Fibroblast of lung (primary cell): ENCODE measurements at places on chromosomes 5 and 9. TPM values are rescaled to one million over a fixed set of nuclear protein-coding genes. Genes with fewer than 3 reads are reported as not detected.

- H3K4me3 ChIP-seq: peak overlapping the region; percentile 65
- peaks cover 7% of the 10 kb centered on the region for H3K4me1 ChIP-seq
- H3K36me3 ChIP-seq: no peaks in the 10 kb centered on the region
- no peak for DNase-seq
- H3K27ac ChIP-seq: peak overlapping the region; percentile 43
Observed at GRCh38 chr5:52988335-52989024, 672 bp upstream of the ITGA2 start.

The NXNL2 gene
- 0.77 and 1.3 TPM in 2 replicates for total RNA-seq

GRCh38 chr9:3012245-3012644 is 168.3 kb upstream of the PUM3 start:
- no peak for DNase-seq
- no peak overlapping the region for H3K27ac ChIP-seq
- H3K4me3 ChIP-seq: no peak overlapping the region
- no peaks in the 10 kb centered on the region for H3K27me3 ChIP-seq
- H3K36me3 ChIP-seq: no peaks in the 10 kb centered on the region
- no peaks in the 10 kb centered on the region for H3K4me1 ChIP-seq

The SLC45A2 gene
- total RNA-seq: under 0.01 TPM in 2 replicates

DNA sequence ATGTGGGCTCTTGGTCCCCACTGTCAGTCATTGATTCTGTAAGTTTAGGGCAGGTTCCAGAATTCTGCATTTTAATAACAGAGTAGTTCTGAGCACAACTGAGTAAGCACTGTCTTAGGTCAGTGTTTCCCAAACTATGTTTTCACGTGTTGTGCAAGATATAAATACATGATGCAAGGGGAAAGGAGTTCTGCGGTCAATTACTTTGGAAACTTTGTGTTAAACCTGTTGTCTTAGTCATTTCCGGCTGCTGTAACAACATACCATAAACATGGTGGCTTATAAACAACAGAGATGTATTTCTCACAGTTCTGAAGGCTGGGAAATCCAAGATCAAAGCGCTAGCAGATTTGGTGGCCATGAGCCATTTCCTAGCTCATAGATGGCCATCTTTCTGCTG is 69.8 kb downstream of the EQTN start:
- no peaks in the 10 kb centered on the region for H3K27me3 ChIP-seq
- peak; percentile 78 for DNase-seq
- H3K27ac ChIP-seq: no peak overlapping the region
- no peaks in the 10 kb centered on the region for H3K36me3 ChIP-seq

The NEURL1B gene
- total RNA-seq: 2.6 and 6.1 TPM in 2 replicates

- no peaks in the 10 kb centered on the region for H3K36me3 ChIP-seq
- H3K27me3 ChIP-seq: no peaks in the 10 kb centered on the region
- H3K4me3 ChIP-seq: no peak overlapping the region
- peak; percentile 94 for DNase-seq
- peak overlapping the region; percentile 33 for H3K27ac ChIP-seq
Observed at GRCh38 chr9:15697446-15697851, 144.6 kb downstream of the CCDC171 start.

- no peak overlapping the region for H3K4me3 ChIP-seq
- H3K4me1 ChIP-seq: no peaks in the 10 kb centered on the region
- peaks cover 17% of the 10 kb centered on the region for H3K36me3 ChIP-seq
- no peak overlapping the region for H3K27ac ChIP-seq
Observed at GRCh38 chr5:643811-644271, 31.7 kb downstream of the CEP72 start.
